ENCODE measurements at places on chromosomes 1 and 21. TPM values are rescaled to one million over a fixed set of nuclear protein-coding genes. Genes with fewer than 3 reads are reported as not detected.

Gene HIVEP3
- total RNA-seq: 107 TPM

Gene NME7
- total RNA-seq: 9.0 TPM

Gene ORC1
- total RNA-seq: 46.2 TPM

Gene ANGPTL3
- total RNA-seq: not detected

Gene SERPINC1
- 0.34 TPM for total RNA-seq

Gene CORT
- total RNA-seq: not detected

Gene FCRLB
- not detected for total RNA-seq

Gene KIAA0040
- 19.7 TPM for total RNA-seq

DNA sequence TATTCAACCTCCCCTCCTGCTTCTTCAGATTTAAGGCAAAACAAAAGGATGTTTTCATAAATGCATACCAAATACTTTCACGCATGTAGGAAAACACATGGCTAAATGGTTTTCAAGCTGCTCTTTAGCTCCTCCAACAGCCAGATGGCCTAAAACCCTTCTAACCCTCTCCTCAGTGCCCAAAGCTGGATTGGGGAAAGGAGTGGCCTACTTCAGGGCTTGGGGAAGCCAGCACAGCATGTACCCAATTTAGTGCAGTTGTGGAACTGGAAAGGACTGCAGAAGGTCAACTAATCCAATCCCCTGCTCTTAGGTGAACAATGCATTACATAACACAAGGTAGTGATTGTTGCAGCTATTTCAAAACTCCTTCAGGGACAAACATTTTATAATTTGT is 9.3 kb downstream of the F5 start:
- DNase-seq: no peak

GRCh38 chr21:34945288-34945687 is 103.8 kb downstream of the RUNX1 start:
- no peak for DNase-seq

- DNase-seq: no peak
Observed at GRCh38 chr21:37758982-37759381, 157.3 kb downstream of the KCNJ6 start.

- DNase-seq: no peak
Observed at GRCh38 chr1:31924839-31925238, 13.3 kb downstream of the PTP4A2 start.

DNA sequence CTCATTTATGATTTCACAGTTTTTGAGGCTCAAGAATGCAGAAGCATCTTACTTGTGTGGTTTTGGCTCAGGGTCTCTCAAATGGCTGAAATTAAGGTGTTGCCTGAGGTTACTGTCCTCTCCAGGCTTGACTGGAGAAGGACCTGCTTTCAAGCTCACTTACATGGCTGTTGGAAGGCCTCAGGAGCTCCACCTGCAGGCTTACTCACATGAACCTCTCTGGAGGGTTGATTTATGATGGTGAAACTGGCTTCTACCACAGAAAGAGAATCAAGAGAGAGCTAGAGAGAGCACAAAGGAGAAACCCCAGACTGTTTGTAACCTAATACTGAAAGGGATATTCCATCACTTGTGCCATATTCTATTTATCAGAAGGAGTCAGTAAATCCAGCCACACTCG is 6.2 kb upstream of the KCNK2 start:
- no peak for DNase-seq

GRCh38 chr1:207404849-207405525 is 49.1 kb upstream of the CR2 start:
- no peak for DNase-seq

DNA sequence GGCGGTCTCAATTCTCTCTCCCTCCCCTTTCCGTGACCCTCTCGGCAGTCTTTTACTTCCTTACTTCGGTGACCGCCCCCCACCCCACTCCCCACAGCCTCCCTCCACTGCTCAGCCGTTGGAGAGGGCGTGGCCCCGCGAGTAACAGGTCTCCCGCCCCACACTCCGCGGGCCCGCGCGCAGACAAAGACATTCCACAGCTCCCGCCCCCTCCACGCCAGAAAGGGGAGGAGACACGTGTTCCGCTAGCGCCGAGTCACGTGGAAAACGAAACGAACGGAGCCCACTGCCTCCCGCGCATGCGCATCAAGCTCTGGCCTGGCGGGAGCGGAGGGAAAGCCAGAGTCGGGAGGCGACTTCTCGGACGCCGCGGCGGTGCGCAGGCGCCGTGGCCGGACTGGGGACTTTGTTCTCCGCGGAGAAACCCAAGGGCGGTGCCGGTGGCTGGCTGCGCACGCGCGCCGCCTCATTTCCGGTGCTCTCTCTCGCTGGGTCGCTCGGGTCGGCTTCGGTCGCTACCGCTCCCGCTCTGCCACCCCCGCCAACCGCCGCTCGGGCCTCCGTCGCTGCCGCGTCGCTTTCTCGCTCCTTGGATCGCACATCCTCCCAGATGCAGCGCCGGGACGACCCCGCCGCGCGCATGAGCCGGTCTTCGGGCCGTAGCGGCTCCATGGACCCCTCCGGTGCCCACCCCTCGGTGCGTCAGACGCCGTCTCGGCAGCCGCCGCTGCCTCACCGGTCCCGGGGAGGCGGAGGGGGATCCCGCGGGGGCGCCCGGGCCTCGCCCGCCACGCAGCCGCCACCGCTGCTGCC is at the start of gene KHDRBS1:
Gene KHDRBS1 (plus strand): TSS at position 483 of the 813 bp plus-strand sequence. CDS start 128 bp downstream, at position 611.
- peak; percentile 98 for DNase-seq

DNA sequence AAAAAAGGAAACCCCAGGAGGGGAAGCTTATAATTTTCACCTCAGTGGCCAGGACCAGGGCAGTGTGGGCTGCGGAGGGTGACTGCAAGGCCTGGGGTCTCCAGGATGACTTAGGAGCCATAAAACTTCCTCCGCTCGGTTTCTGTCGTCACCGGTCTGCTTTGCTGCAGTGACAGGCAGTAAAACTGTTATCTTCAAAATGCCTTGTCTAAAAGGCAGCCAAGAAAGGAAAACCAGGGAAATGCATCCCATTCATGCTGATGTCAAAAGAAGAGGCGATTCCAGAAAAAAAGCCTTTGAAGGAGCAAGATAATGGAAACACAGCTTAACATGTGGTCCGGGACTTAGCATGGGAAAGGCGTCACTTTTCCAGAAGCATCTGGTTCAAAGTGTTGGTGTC is 42.0 kb downstream of the COL6A1 start:
- no peak for DNase-seq

DNA sequence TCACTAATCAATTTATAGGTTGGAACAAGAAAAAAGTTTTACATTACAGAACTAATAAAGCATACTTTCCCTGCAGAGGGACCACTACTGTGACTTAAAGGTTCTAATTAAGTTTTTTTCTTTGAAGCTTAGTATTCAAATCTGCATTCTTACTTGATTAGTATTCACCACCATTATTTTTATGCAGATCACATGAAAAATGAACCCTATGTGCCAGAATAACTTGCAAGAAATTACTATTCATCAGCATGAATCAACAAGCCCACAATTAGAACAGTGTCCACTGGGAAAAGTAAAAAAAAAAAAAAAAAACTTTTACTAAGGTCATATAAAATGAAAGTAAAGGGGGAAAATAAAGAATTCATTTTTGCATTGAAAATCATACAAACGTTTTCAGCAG is 90.8 kb downstream of the SMYD3 start:
- no peak for DNase-seq

- no peak for DNase-seq
Observed at GRCh38 chr1:67618285-67619018, 66.5 kb upstream of the GADD45A start.

- DNase-seq: no peak
Observed at GRCh38 chr1:110161849-110162248, 11.6 kb downstream of the SLC6A17 start.

DNA sequence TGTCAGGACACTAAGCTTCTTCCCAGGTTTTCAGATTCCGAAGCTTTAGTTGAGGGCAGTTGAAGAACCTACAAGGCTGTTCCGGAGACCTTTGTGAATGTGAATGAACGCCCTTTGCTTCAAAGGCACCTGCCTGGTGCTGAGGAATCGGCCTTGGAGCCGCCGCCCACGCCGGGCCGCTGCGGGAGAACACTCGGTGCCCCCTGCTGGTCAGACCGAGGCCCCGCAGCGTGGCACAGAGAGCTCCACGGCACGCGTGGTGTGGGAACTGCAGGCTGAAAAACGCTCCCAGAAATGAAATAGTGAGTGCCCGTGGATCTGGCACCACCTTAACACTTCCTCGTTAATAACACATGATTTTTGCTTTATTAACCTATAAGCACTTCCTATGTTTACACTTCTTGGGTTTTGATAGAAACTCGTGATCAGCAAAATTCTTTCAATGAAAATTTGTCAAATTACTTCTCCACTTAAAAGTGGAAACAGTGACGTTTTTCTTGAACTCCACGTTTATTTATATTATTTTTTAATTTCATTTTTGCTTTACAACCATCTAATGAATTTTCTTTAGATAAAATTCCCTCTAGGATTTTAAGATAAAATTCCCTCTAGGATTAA is 460.6 kb downstream of the DSCAM start:
- DNase-seq: no peak

Measured in activated T-cell treated with anti-CD3 and anti-CD28 coated beads, Interleukin-2, amount 50 U/mL, for 4 hours (primary cell).